ENCODE measurements at places on chromosomes 16 and 17. TPM values are rescaled to one million over a fixed set of nuclear protein-coding genes. Genes with fewer than 3 reads are reported as not detected.
A peak's percentile ranks its signal among the peaks of the same experiment; 100 is the strongest.

DNA sequence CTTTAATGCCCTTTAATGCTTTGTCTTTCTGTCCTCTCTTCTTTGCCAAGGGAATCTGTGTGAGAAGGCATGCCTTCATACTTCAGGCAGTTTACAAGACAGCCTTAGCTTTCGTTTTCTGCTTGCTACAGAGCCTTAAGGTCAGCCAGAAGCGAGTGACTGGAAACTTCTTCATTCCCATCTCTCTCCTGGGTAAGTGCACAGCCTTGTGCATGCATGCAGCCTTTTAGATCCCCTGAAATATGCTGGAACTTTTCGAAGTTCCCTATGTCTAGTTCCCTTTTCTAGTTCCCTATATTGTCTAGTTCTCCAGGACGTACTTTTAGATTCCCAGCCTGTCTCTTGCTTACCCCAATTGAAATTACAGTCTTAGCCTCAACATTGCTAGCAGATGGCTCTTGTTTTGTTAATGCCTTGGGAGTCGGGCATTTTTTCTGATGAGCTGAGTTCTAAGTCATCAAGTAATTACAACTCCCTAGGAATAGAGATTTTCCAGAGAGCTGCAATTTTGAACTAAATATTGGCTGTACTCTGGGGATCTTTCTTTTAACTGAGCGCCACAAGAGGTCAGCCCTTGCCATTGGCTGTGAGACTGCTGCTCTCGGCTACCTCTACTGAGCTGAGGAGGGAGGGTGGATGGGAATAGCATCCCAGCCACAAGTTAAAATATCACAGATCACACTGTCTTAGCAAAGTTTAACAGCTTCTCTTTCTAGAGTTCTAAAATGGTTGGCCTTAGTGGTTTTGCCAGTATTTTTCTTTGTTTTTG, 22.7 kb upstream of the PPM1D start:
- no peaks in the 10 kb centered on the region for H3K27me3 ChIP-seq
- DNase-seq, result no peak
- peaks cover 29% of the 10 kb centered on the region for H3K4me1 ChIP-seq
- H3K4me3 ChIP-seq, result peak overlapping the region; percentile 28

GRCh38 chr16:57647136-57647875, 18.9 kb downstream of the ADGRG1 start:
- peaks cover 8% of the 10 kb centered on the region for H3K36me3 ChIP-seq
- H3K27ac ChIP-seq, result peak overlapping the region; percentile 12
- H3K4me3 ChIP-seq, result no peak overlapping the region
- H3K27me3 ChIP-seq, result no peaks in the 10 kb centered on the region
- H3K4me1 ChIP-seq, result peaks cover 30% of the 10 kb centered on the region
- no peak for DNase-seq

- H3K4me3 ChIP-seq, result no peak overlapping the region
- no peak overlapping the region for H3K27ac ChIP-seq
- DNase-seq, result no peak
Measured at GRCh38 chr16:80150978-80151721, 389.6 kb upstream of the DYNLRB2 start.

GRCh38 chr17:17561408-17562145, 29.9 kb downstream of the PEMT start:
- no peak overlapping the region for H3K4me3 ChIP-seq
- H3K4me1 ChIP-seq, result peaks cover 16% of the 10 kb centered on the region
- no peak for DNase-seq
- H3K27ac ChIP-seq, result no peak overlapping the region

DNA sequence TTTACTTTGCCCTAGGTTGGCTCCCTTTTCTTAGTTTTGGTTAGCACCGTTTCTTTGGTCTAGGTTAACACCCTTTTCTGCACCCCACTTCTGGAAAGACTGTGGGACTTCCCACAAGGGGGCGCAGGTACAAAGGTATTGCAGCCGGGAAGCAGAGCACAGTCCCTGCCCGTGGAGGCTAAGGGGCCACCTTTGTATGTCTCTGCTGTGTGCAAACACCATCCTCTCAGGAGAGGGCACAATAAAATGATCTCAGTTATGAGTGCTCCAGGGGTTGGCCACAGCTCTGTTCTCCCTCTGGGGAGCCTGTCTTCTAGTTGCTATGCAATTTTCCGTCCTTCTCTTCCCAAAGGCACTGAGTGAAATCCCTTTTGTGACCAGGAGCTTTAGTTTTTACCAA, 28.4 kb upstream of the TMC5 start:
- H3K27ac ChIP-seq, result no peak overlapping the region
- no peaks in the 10 kb centered on the region for H3K36me3 ChIP-seq
- H3K4me3 ChIP-seq, result no peak overlapping the region
- peaks cover 18% of the 10 kb centered on the region for H3K27me3 ChIP-seq
- DNase-seq, result no peak

CTRB1 gene
- not detected for total RNA-seq

- peak; percentile 66 for DNase-seq
- H3K36me3 ChIP-seq, result no peaks in the 10 kb centered on the region
- peaks cover 51% of the 10 kb centered on the region for H3K4me1 ChIP-seq
- peak overlapping the region; percentile 68 for H3K4me3 ChIP-seq
- no peak overlapping the region for H3K27ac ChIP-seq
Measured at GRCh38 chr16:1825864-1826690, 548 bp downstream of the HAGH start.

CAVIN1 gene
- total RNA-seq, result 501 TPM

DNA sequence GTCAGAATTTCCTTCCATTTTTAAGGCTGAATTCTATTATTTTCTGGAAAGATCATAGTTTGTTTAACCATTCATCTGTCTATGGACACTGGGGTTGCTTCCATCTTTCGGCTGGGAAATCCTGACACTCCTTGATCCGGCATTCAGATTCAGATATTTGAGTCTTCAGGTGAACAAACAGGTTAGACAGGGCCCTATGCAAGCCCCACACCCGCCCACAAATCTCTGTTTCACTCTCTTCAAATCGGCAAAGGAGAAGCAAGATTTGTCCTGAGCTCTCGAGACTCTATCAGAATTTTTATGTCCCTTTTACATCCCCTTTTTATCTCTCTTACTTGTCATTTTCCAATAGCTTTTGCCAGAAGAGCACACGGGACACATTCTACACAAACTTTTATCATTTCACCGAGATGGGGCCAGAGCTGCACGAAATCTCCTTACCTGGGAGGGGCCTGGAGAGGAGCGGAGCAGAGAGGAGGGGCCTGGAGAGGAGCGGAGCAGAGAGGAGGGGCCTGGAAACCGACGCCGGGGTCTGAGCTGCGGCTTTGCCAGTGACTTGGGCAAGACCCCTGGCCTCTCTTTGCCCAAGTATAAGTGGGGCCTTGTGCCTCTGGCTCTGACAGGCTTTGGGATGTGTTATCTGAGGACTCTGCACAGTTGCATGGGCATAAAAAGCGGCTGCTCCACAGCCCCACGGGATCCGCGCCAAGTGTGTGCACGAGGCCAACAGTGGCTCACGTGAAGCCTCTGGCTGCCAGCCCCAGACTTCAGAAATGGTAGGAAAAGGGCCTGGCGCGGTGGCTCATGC, 54.3 kb upstream of the RBFOX3 start:
- no peaks in the 10 kb centered on the region for H3K36me3 ChIP-seq
- no peaks in the 10 kb centered on the region for H3K4me1 ChIP-seq
- H3K4me3 ChIP-seq, result no peak overlapping the region
- H3K27me3 ChIP-seq, result peaks cover 73% of the 10 kb centered on the region
- H3K27ac ChIP-seq, result no peak overlapping the region
- peak; percentile 41 for DNase-seq

DNA sequence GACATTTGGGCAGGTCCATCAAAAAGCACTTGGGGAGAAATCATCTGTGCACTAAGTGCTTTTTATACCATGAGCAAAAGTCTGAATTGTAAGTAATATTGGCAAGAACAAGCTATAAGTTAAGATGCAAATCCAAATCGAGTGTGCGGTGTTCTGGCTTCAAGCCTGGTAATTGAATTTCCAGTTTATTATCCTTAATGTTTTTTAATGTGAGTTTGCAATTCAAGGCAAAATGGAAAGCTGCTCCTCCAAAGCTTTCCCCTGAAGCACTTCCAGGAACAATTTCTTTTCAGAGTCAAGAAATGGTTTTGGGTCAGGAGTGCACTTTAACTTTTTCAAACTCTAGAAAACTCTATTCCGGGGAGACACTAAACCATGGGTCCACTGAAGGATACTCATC, 445.7 kb downstream of the TOX3 start:
- H3K4me3 ChIP-seq, result no peak overlapping the region
- no peak for DNase-seq
- H3K36me3 ChIP-seq, result no peaks in the 10 kb centered on the region
- H3K27ac ChIP-seq, result no peak overlapping the region

GRCh38 chr16:379183-379960, 2.4 kb downstream of the PGAP6 start:
- H3K4me1 ChIP-seq, result peaks cover 20% of the 10 kb centered on the region
- H3K4me3 ChIP-seq, result no peak overlapping the region
- H3K27me3 ChIP-seq, result no peaks in the 10 kb centered on the region

GRCh38 chr17:80289616-80290015, 29.0 kb downstream of the RNF213 start:
- H3K4me3 ChIP-seq, result no peak overlapping the region
- no peaks in the 10 kb centered on the region for H3K27me3 ChIP-seq
- H3K36me3 ChIP-seq, result peaks cover 32% of the 10 kb centered on the region
- no peaks in the 10 kb centered on the region for H3K4me1 ChIP-seq
- no peak for DNase-seq
- H3K27ac ChIP-seq, result no peak overlapping the region

DNA sequence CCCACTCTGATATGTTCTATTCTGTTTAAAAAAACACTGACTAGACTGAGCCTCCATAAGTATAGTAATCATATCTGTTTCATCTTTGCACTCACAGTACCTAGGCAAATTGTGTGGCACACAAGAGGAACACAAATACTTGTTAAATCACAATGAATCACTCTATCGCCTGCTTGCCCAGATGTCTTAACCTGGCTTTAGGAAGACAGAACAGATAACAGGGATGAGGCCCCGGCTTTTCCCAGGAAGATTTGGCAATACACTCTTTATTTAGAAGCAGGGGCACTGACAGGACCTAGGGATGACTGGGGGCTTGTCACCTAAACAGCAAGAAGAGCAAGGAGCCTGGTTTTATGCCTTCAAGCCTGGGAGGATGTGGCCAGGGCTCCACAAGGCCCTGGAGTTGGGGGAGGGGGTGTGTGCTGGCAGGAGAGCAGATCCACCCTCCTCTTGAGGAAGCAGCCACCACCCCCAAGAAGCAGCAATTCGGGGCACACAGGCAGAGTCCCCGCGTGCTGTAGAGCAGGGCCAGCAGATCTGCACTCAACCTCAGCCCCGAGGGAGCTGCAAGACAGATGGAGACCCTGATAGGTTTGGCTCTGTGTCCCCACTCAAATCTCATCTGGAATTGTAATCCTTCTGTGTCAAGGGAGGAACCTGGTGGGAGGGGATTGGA, 41.0 kb upstream of the KSR1 start:
- no peaks in the 10 kb centered on the region for H3K4me1 ChIP-seq
- H3K4me3 ChIP-seq, result no peak overlapping the region
- H3K36me3 ChIP-seq, result no peaks in the 10 kb centered on the region
- H3K27ac ChIP-seq, result no peak overlapping the region
- no peaks in the 10 kb centered on the region for H3K27me3 ChIP-seq
- DNase-seq, result no peak

CCL2 gene
- total RNA-seq, result 42.1 TPM

- no peaks in the 10 kb centered on the region for H3K27me3 ChIP-seq
- no peak overlapping the region for H3K27ac ChIP-seq
- no peak overlapping the region for H3K4me3 ChIP-seq
- DNase-seq, result no peak
Measured at GRCh38 chr17:67544364-67544955, 167.4 kb downstream of the PITPNC1 start.

SLC16A5 gene
- total RNA-seq, result 2.1 TPM

CHP2 gene
- not detected for total RNA-seq

EMP2 gene
- 11.9 TPM for total RNA-seq

DNA sequence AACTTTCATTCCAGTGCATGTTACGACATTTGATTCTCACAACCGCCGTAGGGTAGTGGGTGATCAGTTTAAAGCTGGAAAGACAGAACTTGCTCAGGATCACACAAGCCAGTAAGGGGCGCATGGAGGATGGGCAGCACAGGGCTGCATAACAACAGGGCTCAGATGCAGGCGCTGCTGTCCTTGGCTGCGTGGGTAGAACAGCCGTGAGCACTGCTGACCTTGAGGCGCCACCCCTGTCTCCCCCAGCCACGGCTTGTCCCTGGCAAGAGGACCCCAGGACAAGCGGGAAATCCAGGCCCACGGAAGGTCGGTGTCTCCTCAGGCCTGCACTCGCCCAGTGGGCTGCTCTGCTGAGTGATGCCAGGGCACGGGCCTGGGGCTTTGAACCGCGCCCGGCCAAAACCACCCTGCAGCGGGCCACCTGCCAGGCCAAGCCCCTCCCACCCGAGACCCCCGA, 84.7 kb downstream of the LMF1 start:
- H3K36me3 ChIP-seq, result peaks cover 3% of the 10 kb centered on the region
- H3K27ac ChIP-seq, result no peak overlapping the region
- no peaks in the 10 kb centered on the region for H3K4me1 ChIP-seq
- DNase-seq, result peak; percentile 78
- H3K4me3 ChIP-seq, result no peak overlapping the region
- no peaks in the 10 kb centered on the region for H3K27me3 ChIP-seq

GRCh38 chr16:67429799-67430503, 970 bp upstream of the HSD11B2 start:
- H3K27me3 ChIP-seq, result peaks cover 17% of the 10 kb centered on the region
- peaks cover 11% of the 10 kb centered on the region for H3K4me1 ChIP-seq
- DNase-seq, result no peak
- no peak overlapping the region for H3K27ac ChIP-seq
- H3K4me3 ChIP-seq, result peak overlapping the region; percentile 65

- no peak for DNase-seq
- H3K36me3 ChIP-seq, result no peaks in the 10 kb centered on the region
- peaks cover 12% of the 10 kb centered on the region for H3K27me3 ChIP-seq
- H3K4me1 ChIP-seq, result no peaks in the 10 kb centered on the region
- no peak overlapping the region for H3K4me3 ChIP-seq
- H3K27ac ChIP-seq, result no peak overlapping the region
Measured at GRCh38 chr17:65434878-65435277, 126.6 kb downstream of the AXIN2 start.

GRCh38 chr16:85412911-85413520, 200.1 kb upstream of the GSE1 start:
- H3K27ac ChIP-seq, result no peak overlapping the region
- H3K4me1 ChIP-seq, result no peaks in the 10 kb centered on the region
- H3K27me3 ChIP-seq, result no peaks in the 10 kb centered on the region
- no peak overlapping the region for H3K4me3 ChIP-seq
- no peaks in the 10 kb centered on the region for H3K36me3 ChIP-seq
- DNase-seq, result peak; percentile 84

CCL16 gene
- total RNA-seq, result not detected

KRTAP17-1 gene
- total RNA-seq, result not detected
